Islet precursor cell (in vitro differentiated cells): ENCODE measurements at places on chromosomes 16 and 17.

DNA sequence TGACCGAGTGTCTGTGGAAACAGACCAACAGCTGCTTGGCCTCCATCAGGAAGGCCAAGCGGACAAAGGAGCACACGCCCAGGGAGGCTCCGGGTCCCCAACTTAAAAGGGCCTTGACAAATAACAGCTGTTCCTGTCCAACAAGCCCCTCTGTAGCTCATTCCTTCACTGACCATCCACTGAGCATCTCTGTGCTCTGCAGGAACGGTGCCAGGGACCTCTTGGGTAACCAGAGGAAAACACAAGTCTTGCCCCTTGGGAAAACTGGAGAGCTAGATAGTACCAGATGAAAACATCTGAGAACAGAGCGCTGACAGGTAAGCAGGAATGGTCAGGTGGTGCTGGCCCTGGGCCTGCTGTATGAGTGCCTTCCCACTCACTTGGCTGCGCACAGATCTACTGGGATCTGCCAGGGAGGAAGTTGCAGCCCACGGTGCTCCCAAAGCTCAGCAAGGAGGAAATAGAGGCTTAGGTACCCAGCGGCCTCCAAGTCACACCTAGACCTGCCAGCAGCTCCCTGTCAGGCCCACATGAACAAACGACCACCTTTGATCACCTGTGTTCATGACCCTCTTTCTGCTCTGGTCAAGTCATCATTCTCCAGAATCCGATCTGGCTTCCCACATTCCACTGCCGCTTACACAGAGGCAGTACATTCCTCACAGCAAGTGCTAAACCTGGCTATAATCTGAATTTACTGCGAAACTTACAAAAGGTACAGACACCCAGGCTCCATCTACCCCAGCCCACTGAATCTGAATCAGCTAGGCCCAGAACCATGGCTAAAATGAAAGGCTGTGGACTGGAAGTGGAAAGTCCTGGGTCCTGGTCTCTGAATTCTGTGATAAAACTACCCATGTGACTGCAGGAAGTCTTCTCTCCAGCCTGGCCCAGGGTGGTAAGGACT lies 12.5 kb downstream of the DCAKD start:
- DNase-seq = no peak

DNA sequence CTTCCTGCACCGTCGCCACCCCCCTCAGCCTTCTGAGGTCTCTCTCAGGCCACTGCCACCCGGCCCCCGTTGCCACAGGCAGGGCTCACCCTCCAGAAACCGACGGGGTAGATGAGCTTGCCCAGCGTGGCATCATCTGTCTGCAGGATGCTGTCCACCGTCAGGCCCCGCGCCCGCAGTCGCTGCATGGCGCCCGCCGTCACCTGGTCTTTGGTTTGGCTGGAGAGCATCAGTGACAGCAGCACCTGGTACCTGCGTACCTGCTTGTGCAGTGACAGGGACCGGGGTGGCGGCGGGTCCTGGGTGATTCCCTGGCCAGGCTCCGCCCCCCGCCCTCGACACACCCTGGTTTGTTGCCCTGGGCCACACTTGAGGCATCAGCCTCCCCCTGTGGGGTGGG lies 3.1 kb downstream of the NTHL1 start:
- no peak for DNase-seq

DNA sequence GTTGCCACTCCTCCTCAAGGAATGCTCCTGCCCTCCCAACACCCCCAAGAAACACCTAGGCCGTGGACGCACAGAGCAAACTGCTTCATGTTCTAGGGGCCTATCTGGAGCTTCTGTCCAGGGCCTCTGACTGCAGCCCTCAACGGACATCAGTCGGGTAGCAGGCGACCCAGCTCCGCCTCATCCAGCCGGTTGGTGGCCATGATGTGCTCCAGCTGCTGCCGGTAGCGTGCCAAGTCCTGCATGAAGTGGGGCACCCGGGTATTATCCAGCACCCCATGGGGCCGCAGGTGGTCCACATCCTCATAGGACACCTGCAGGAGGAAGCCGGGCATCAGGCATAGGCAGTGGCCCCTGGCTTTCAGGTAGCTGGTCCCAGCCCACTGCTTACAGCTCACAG lies 6.3 kb downstream of the NOL3 start:
- DNase-seq = no peak

- peak; percentile 89 for DNase-seq
These were observed 14.5 kb upstream of the GPRC5C start for GRCh38 chr17:74417178-74418045.

- DNase-seq = no peak
These were observed 27.8 kb upstream of the GOSR2 start for GRCh38 chr17:46895171-46895570.

DNA sequence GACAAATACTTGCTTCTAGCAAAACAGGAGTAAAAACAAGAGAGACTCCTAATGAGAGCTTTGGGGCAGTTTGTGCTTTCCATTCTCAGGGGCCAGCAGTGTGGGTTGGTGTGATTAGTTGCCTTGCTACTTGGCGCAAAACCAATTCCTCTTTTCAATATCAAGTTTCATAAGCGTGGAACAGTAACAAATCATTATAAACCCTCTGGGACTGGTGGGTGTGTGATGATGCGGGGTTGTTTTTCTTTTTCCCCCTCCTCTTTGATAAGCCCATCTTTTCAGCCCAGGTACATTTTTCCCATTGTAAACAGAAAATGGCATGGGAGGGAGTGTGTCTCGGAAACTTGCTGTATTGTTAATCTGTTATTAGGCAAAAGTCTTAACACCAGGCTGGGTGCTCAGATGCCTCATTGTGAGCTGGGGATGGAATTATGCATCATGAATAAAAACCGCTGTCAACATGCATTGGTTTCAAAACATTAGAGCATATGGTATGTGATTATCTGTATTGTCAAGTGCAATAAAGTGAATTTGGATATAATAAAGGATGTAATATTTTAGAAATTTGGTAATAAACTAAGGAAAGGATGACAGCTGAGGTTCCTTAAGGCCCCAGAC lies 166.4 kb downstream of the CCDC182 start:
- DNase-seq = no peak

- DNase-seq = no peak
These were observed 4.5 kb downstream of the PCGF2 start for GRCh38 chr17:38743556-38744171.

GRCh38 chr16:67026570-67026969 lies 2.4 kb upstream of the CBFB start:
- DNase-seq = no peak

DNA sequence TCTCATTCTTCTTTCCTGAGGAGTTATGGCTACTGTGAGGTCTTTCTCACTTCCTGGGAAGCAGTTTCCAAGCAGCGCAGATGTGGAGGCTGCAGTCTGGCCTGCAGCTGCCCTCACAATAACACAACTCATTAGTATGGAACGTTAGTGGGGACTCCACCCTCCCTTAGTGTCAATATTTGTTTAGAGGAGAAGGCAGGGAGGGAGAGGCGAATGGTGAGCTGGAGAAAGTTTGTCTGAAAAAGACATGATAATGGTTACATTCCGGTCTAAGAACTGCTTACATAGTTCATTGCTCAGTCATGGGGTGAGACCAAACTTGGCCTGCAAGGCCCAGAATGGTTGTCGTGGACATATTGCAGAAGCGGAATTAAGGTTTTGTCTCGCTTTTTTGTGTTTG lies 170.2 kb downstream of the HS3ST3B1 start:
- DNase-seq = no peak

DNA sequence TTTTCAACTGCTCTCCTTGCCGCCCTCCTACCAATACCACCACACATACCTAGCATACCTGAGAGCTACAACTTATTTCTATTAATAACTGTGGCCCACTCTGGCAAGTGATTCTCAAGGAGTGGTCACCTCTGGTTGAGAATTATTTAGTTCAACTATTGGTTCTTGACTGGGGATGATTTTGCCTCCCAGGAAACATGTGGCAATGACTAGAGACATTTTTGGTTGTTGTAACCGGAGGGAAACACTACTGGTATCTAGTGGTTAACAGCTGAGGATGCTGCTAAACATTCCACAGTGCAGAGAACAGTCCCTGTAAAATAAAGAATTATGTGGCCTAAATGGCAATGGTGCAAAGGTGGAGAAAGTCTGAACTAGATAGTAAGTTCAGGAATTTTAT lies 96.7 kb downstream of the TRIM37 start:
- DNase-seq = no peak

DNA sequence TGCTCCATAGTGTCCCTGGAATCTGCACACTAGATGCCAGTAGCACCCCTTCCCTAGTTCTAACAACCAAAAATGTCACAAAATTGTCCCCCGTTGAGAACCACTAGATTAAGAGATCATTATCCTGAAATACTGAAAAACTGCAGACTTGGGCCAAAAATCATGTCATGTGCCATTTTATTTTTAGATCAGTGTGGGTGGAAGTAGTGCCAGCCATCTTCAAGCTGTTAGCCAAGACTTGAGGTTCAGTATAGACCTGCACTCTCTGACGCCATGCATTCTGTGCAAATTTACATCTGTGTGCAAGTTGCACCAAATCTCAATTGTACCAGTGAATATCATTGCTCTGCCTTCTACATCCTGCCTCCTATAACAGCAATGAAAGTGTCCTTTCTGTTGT lies 31.5 kb upstream of the NOL11 start:
- no peak for DNase-seq

GRCh38 chr16:58110571-58111301 lies 18.4 kb downstream of the CFAP20 start:
- peak; percentile 87 for DNase-seq
